ENCODE measurements at places on chromosomes 7 and 10. TPM values are rescaled to one million over a fixed set of nuclear protein-coding genes. Genes with fewer than 3 reads are reported as not detected.
A peak's percentile ranks its signal among the peaks of the same experiment; 100 is the strongest.

The FAM24A gene
- not detected for total RNA-seq

The FOXI2 gene
- not detected for total RNA-seq

DNA sequence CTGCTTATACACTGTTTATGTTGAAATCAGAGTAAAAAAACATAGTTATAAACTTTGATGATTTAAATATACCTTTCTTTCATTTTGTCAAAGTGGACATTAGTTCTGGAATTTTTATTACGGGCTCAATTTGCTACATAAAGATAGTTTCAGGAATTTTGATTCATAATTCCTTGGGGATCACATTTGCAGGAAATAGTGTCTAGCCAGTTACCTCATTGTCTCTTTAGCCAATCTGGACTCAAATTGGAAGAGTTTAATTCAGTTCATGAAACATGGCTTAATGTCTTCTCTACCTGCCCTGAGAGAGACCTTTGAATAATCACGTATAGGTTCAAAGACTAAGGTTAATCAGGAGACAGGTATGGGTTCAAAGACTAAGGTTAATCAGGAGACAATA, 262.6 kb downstream of the HGF start:
- DNase-seq: no peak

The OR2A1 gene
- total RNA-seq: 3.8 TPM

The NODAL gene
- not detected for total RNA-seq

- no peak for DNase-seq
These were observed 230.5 kb upstream of the MBL2 start for GRCh38 chr10:53003094-53003493.

- DNase-seq: no peak
These were observed 54.4 kb upstream of the IFRD1 start for GRCh38 chr7:112395893-112396292.

- DNase-seq: no peak
These were observed 2.5 kb downstream of the RGS10 start for GRCh38 chr10:119540038-119540437.

- no peak for DNase-seq
These were observed 76.6 kb upstream of the HGF start for GRCh38 chr7:81846398-81846797.

DNA sequence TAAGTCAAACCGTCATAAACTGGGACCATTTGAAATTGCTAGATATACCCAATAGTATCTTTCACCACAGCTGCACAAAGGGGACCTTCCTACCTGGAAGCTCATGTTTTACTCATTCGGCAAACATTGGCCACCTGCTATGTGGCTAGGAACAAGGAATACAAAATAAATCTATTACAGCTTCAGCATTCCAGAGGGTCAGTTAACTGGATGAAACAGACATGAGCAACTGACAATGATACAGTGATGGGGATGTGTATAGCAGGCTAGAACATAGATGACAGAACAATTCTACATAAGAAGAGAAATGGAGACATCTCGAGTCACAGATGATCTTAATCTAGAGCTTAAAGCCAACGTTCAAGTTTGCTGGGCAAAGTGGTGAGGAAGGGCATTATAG, 3.1 kb upstream of the SMURF1 start:
- no peak for DNase-seq

DNA sequence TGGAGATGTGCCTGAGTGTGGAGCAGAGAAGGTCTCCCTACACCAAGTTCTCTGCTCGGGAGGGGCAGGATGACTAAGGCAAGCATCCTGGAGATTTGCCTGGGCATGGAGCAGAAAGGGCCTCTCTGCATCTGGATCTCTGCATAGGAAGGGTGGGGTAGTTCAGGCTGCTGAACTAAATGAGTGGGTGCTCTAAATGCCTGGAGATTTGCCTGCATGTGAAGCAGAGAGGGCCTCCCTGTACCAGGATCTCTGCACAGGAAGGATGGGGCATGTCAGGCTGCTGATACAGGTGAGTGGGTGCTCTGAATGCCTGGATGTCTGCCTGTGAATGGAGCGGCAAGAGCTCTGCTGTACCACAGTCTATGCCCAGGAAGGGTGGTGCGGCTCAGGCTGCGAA, 680.7 kb downstream of the SUGCT start:
- no peak for DNase-seq

GRCh38 chr7:5661942-5662341, 119.5 kb downstream of the RNF216 start:
- DNase-seq: no peak

GRCh38 chr7:140810385-140810784, 113.9 kb downstream of the NDUFB2 start:
- no peak for DNase-seq

- no peak for DNase-seq
These were observed 103.0 kb downstream of the SLC37A3 start for GRCh38 chr7:140295224-140295738.

DNA sequence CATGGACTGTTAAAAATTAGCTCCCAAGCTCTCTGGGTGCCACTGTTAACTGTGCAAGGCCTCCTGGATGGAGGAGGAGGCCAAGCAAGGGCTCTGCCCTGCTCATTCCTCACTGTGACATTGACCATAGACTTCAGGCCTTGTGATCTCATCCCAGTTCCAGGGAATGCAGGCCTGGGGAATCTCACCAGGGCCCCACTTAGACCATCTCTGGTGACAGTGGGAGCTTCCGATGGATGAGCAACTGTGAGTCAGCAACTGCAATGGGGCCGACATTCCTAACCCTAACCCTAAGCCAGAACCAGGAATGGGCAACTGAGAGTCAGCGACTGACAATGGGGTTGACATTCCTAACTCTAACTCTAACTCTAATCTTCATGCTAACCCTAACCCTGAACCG, 50.4 kb upstream of the MSMB start:
- no peak for DNase-seq

GRCh38 chr7:28517606-28518005, 105.3 kb downstream of the CREB5 start:
- no peak for DNase-seq

The DMBT1 gene
- not detected for total RNA-seq

DNA sequence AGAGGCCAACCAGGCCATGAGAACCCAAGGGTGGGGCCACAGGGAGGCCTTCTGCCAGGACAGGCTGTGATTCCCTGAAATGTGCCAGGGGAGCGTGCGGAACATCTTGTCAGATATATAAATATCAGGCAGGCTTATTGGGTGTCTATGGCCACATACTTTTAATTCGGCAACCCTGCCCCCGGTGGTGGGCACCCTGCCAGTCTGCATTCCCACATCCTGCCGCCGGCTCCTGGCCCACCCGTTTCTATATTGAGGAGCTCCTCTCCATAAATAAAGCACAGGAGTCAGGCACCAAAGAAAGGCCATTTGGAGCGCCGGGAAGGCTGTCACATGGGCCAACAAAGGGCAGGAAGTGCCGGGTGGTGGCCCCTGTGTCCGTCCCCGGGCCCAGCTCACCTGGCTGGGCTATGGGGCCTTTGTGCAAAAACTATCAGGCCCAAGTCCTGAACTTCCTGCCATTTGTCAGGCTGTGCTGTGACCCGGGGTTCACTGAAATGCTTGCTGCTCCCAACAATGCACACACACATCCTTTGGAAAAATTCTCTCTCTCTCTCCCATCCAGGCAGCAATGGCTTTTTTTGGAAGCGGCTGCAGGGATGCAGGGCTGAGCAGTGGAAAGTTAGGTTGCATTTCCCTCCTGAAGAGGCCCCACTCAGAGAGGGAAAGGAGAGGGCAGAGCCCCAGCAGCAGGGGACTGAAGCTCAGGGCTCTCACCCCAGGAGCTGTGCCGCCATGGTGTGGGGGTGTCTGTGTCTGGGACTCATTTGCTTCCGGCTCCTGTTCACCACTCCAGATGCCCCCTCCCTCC, 25.0 kb upstream of the PODXL start:
- peak; percentile 73 for DNase-seq

GRCh38 chr10:70272925-70273316, 10.9 kb downstream of the NPFFR1 start:
- DNase-seq: no peak

GRCh38 chr7:137937202-137937560, 64.7 kb downstream of the CREB3L2 start:
- no peak for DNase-seq

The MYL7 gene
- total RNA-seq: not detected

DNA sequence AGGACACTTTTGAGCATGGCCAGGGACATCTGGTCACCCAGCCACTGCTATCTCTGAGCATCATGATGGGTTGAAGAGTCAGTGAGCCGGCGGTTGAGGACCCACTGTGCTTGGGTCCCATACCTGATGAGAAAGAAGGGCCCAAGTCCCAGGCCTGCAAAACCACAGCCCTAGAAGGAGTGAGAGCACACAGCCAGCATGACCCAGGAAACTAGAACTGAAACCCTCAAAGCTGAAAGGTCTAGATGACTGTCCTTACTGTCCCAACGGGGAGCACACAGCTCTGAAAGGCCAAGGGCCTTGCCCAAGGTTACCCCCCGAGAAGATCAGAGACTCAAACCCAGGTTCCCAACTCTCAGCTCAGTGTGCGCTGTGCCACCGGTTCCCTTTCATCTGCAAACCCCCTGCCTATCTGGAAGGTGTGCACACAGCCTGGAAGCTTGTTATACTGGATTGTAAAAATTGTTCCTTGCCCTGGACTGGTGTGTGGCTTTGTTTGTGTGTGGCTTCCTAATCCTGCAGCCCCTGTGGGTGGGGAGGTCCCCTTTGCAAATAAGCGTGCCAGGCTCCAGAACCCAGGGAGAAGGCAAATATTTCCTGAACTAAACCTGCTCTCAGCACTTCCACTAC, 22.6 kb upstream of the PSAP start:
- DNase-seq: no peak

DNA sequence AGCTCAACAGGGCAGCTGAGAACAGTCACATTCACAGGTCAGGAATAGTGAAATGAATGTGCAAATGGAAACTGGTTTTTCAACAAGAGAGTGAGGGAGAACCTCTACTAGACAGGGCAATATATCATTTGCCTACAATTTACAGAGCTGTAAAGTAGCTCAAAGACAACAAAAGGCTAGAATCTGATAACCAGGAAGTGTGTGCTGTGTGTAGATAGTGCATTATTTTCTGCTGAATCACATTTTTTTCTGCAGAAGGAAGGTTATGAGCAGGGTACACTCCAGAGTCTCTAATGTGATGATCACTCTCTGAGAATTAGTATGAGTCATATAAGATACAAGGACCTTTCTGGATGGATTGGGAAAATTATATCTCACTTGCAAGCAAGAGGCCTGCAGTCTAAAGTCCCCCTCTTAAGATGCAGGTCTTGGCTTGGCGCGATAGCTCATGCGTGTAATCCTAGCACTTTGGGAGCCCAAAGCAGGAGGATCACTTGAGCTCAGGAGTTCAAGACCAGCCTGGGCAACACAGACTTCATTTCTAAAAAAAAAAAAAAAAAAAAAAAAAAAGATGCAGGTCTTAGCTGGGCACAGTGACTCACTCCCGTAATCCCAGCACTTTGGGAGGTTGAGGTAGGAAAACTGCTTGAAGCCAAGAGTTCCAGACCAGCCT, 59.9 kb upstream of the COBL start:
- no peak for DNase-seq

The ANXA8L1 gene
- not detected for total RNA-seq

DNA sequence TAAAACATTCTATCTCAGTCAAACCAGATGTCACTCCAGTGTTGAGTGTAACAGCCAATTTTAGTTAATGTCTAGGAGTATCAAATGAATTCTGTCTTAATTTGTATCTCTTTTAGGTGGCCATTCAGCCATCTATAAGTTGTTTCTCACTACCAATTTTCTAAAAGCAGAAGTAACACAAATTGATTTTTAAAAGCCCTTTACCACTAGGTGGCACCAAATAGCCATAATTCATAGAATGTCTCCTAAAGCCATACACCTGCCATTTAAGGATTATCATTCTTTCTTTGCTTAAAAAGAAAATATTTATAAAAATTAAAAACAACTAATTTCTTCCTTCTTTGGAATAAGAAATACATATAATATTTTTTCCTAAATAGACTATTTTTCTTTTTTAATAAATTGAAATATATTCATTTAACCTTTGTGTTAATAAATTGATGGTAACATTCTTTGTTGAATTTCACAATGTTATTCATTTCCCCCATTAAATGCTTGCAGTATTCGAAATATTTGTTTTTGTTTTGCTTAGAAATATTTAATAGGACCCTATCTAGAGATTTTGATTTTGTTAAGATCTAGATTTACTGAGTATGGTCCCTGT, 107.8 kb upstream of the PPP1R3A start:
- no peak for DNase-seq

DNA sequence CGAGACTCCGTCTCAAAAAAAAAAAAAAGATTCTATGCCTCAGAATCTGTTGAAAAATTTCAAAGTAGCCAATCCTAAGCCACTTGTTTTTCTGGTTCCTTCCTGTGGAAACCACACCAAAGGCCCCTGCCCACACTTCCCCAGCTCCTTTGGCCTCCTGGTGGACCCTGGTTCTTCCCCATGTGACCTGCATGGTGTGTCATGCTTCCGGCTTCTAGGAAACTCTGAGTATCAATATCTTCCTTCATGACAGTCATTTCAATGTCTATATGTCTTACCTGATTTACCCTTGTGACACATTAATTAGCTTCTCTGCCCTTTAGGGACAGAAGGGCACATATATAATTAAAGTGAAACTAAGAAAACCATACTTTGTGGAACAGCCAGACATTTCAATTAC, 80.4 kb upstream of the GRB10 start:
- DNase-seq: no peak

DNA sequence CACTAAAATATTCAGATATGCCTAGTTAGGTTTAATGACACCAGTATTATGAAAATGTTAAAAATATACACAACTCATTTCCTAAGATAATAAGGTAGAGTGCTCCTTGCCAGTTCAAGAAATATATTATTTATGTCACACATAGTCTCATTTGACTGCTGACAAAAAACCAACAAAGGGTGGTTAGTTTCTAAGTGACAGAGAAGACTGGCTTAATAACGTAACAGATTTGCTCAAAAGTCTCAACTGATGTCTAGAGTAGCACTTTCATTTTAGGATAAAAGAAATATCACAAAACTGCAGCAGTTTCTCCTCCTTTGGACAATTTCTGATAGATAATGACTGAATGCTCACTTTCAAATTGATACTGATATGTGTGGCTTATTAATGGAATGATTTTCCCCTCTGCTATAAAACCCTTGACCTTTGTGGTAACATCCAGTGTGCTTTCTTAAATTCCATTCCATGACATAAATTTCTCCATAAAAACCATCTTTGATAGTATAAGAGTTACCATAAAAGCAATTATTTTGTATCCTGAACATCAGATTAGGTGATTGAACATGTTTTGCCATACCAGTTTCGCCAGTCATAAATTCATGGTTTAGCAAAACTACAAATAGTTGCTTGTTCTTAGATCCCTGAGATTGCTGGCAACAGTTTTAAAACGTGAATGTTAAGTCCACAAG, 94.2 kb downstream of the NRBF2 start:
- no peak for DNase-seq

Measured in uterus (tissue), 4 donors.